ENCODE measurements at places on chromosomes 4 and X.
A peak's percentile ranks its signal among the peaks of the same experiment; 100 is the strongest.

- peak; percentile 22 for DNase-seq
Measured at GRCh38 chr4:124203613-124204238, 508.8 kb downstream of the ANKRD50 start.

DNA sequence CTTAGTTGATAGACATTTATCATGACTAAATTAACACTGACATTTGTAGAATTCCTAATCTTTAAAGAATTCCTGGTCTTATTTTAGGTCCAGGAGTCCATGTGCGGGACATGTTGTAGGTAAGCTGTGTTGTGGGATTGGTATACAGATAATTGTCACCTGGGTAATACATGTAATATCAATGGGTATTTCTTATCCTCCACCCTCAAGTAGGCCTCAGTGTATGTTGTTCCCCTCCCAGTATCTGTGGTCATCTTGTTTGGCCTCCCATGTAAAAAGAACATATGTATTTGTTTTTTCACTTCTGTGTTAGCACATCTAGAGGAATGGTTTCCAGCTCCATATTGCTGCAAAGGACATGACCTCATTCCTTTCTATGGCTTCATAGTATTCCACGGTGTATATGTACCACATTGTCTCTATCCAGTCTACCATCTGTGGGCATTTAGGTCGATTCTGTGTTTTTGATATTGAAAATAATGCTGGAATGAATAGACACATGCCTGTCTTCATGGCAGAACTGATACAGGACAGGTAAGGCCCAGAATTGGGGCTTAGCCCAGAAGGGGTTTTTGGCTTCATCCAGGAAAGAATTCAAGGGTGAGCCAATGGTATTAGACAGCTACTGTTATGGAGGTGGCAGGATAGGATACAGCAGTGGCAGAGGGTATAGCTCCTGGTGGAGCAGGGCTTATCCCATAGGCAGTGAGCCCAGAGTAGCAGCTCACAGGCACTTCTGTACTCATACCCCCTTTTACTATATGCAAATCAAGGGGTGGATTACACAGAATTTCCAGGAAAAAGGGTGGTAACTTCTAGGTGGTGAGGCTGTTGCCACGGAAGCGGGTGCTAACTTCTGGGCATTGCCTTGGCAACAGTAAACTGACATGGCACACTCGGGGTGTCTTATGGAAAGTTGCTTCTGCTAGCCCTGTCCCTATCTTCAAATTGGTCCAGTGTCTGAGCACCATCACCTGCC, 66.1 kb upstream of the WDR1 start:
- DNase-seq = no peak

- DNase-seq = no peak
Measured at GRCh38 chr4:52825460-52826090, 36.5 kb upstream of the RASL11B start.

DNA sequence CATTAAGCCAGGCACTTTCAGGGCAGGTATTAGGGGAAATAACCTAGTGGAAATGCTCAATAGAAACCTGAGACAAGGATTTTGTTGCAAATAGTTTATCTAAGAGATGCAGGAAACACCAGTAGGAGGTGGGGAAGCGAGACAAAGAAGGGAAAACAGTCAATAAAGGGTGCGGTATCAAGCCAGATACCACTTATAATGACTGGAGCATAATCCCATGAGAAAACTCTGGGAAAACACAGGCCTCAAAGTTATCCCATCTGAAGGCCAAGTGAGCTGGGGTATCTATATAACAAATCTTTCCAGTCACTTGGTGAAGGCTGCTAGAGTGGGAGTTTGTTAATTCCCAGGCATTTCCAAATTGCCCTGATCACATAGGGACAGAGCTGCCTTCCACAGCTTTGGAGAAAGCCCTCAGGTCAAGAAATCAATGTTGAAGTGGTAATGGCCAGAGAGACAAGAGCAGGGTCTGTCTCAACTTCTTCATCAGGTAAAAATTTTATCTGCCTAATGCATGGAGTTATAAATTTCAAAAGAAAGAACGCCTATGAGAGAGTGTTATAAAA, 9.8 kb upstream of the HMGB2 start:
- DNase-seq = no peak

GRCh38 chrX:53930515-53931380, 113.5 kb downstream of the PHF8 start:
- DNase-seq = no peak

DNA sequence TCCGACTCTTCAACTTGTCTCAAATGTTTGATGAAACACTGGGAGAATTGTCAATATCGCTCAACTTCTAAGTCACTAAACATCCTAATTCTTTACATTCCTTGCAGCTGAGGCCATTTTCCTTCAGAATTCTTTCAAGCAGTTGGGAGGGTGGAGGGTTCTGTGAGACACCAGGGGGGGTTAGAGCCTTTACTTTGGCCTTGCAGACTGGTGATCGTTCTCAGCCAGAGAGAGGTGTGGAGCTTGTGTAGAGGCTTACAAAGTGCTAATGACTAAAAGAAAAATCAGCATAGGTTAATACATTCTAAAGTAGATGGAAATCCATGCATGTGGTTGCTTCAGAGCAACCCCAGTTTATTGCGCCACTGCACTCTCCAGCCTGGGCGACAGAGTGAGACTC, 21.3 kb upstream of the SOX3 start:
- DNase-seq = peak; percentile 16

DNA sequence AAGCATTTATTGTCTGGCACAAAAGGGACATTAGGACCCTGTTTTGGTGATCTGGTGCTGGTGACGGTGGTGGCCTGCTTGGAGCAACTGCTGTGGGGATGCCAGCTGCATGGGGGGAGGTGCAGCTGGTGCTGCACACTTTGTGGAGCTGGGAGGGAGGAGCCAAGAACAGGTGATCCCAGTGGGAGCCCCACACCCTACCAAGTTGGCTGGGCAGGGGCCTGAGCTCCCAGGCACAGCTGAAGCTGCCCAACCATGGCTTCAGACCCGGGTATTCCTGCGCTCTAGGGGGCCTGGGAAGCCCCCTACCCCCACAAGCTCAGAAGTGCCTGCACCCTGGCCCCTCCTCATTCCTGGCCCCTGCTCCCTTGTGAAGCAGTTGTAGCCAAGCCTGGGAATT, 1512.5 kb downstream of the TECRL start:
- no peak for DNase-seq

DNA sequence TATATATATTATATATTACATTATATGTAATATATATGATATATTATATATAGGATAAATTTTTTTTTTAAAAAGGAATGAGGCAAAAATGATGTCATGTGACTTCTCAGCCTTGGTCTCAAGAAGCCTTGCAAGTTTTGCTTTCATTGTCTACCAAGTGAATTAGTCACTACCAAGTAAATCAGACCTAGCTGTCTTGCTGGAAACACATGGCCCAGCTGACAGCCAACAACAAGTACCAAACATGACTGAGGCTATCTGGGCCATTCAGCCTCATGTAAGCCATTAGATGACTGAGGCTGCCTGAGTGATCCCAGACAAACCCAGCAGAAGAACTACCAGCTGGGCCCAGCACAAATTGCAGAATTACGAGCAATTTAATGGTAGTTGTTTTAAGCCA, 44.9 kb downstream of the HAND2 start:
- no peak for DNase-seq

DNA sequence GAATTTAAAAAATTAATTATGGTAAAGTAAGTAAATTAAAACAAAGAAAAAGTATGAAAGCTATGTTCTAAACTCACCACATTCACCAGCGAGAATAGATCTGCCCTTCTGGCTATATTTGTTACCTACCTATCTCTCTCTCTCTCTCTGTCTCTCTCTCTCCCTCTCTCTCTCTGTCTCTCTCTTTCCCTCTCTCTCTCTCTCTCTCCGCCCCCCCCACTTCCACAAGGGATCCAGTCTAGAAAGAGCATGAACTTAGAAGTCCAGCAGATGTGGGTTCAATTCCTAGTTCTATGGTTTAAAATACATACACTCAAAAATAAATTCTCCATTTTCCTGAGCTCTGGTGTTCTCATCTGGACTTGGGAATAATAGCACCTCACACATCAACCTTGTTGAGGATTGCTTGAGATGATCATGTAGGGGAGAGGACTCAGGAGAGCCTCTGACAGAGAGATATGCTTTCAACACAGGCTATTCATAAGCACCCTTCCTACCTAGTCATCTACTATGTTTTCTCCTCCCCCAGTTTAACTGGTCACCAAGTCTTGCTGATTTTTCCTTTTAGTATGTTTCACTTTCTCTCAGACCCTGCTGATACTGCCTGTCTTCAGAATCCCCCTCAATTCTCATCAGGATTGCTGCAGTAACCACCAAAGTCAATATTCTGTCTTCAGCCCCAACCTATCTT, 64.7 kb downstream of the SLC7A11 start:
- DNase-seq = no peak

GRCh38 chr4:121758925-121759568, 5.9 kb downstream of the SMIM43 start:
- DNase-seq = no peak

DNA sequence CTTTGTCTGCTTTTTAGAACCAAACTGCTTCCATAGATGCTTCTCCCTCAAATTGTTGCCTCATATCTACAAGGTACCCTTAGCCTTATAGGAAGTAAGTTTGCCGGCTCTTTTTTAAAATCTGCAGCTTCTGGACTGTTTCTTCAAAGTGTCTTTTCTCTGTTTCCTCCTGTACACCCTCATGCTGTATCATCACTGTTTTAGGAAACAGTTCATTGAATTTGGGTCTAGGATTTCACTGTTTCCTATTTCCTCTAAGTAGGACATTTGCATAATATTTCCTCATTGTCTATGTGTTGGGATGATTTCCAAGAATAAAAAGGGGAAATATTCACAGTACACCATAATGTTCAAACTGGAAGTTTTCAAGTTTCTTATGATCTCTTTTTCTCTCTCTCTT, 43.0 kb downstream of the BANK1 start:
- DNase-seq = no peak

DNA sequence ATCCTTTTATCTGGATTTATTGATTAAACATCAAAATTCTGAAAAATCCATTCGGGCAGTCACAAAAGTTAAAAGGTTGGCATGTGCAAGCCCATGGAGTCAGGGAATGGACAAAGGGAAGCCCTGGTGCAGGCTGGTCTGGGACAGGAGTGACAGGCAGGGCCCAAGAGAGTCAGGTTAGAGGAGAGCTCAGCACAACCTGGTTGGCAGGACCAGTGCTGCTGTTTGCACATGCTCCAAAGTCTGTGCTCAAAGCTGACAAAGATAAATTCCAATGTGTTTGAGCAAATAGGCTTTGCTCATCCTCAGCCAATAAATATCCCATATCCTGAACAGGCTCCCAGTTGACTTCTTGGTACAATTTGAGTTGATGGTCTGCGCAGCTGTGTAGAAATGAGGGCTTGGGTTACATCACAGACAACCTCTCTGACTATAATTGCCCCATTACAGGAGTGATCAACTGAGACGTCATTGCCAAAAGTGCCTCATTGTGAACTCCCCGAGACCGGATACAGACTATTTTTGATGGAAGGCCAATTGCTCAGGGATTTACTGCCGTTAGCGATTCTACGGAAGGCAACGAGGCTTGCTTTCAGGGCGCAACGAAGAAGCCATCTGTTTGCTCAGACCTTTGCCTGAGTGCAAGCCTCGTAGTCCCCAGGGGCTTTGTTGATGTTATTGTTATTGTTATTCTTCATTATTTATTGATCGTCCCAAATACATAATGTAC, 1008.1 kb upstream of the TENM3 start:
- no peak for DNase-seq

- DNase-seq = no peak
Measured at GRCh38 chrX:72268597-72269365, 8.3 kb downstream of the RPS4X start.

- DNase-seq = no peak
Measured at GRCh38 chrX:5976332-5976731, 252.3 kb downstream of the NLGN4X start.

- no peak for DNase-seq
Measured at GRCh38 chr4:105433421-105433820, 40.4 kb downstream of the PPA2 start.

DNA sequence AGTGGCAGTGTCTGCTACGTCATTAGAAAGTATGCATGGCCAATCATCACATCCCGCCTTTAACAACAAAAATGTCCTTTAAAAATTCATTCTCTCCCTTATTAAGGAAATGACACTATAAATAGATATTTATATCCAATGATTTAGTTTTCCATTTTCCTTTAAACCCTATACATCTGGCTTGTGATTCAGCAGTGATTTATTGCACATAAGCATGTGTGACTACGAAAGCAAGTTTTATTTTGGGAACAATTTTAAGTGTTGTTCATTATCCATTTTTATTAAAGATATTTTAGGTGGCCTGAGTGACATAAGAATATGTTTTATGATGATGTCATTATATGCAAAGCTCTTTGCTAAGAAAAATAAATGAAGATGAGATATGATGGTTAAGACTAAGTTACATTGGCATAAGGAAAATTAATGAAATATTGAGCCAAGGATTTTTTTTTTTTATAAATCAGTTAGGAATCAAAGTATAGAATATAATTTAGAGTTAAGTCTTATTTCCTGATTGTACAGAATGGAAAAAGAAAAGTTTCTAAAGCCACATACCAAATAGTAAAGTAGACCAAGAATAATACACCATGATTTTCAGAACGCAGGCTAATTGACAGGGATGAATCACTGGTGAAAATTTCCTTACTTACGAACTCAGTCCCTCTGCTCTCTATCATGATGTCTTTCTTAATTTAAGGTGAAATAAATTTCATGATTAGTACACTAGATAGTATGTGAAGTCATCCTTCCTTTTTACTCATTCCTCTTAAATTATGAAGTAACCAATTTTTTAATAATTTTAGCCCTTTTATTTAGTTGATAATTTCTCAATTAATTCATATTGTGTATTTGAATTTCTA, 822.4 kb downstream of the FAT4 start:
- DNase-seq = no peak

DNA sequence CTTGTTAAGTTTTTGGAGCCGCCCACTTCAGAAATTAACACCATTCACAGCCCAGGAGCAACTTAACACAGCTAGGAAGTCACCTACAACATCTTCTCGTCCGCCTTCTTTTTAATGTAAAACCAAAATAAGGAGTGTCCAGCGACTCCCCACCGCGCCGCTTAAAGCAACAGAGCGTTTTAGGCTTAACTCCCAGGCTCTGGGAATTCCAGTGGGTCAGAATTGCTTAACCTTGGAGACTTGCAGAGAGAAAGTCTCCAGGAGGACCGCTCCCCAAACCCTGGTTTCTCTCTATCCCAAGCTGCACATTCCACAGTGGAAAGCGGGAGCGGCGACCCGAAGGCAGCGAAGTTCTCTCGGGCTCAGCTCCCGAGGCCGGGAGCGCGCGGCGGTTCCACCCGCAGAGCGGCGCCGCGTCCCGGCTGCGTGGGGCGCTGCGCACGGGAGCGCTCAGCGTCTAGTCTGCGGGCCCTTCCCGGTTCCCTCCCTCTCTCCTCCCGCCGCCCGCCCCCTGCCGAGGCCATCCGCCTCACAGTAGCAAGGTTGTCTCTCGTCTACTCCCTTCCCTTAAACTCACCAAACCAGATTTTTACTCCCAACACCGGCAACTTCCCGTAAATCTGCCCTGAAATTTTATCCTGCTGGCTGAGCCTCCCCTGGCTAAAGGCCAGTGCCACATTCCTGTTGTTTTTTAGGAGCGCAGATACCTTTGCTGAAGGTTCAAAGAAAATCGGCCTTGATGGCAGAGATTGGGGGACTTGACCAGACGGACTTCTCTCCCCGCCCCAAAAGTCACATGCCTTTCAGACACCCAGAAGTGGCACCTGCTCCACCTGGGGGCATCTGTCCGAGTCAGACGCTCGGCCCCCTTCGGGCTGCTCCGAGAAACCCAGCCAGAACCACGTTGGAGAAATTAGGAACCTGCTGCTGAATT, at the start of gene RBM47:
RBM47 (minus strand) TSS at position 464 of the 934 bp plus-strand sequence. CDS start 190,971 bp downstream, outside the sequence.
- no peak for DNase-seq

- DNase-seq = no peak
Measured at GRCh38 chrX:140712413-140713173, 3.0 kb downstream of the LINC00632 start.

GRCh38 chr4:63169836-63170235, 1239.4 kb downstream of the TECRL start:
- DNase-seq = no peak

All from GM04503 (cell line).